ENCODE measurements at places on chromosomes 2 and 18.

GRCh38 chr2:524442-524841, 152.8 kb downstream of the TMEM18 start:
- peak; percentile 56 for DNase-seq

GRCh38 chr2:142981756-142982155, 104.3 kb downstream of the KYNU start:
- no peak for DNase-seq

- DNase-seq = no peak
Measured at GRCh38 chr18:50113726-50114125, 81.2 kb downstream of the MYO5B start.

- DNase-seq = no peak
Measured at GRCh38 chr2:207764096-207764630, 5.5 kb downstream of the FZD5 start.

DNA sequence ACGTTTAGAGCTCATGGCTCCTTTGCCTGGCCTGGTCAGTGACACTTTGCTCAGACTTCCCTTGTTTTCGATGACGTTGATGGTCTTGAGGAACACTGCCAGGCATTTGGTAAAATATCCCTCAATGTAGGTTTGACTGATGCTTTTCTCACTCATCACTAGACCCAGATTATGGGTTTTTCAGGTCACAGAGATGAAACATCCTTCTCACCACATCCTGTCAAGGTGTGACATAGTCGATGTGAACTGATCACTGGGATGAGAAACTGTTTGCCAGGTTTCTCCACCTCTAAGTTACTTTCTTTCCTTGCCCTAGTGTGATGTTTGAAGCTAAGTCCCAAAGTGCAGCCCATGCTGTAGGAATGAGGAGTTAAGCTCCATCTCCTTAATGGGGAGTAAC, 81.5 kb downstream of the AFF3 start:
- DNase-seq = no peak

GRCh38 chr2:230097841-230098240, 29.1 kb upstream of the SLC16A14 start:
- DNase-seq = no peak

GRCh38 chr2:15654727-15655073, 63.0 kb downstream of the DDX1 start:
- DNase-seq = no peak

DNA sequence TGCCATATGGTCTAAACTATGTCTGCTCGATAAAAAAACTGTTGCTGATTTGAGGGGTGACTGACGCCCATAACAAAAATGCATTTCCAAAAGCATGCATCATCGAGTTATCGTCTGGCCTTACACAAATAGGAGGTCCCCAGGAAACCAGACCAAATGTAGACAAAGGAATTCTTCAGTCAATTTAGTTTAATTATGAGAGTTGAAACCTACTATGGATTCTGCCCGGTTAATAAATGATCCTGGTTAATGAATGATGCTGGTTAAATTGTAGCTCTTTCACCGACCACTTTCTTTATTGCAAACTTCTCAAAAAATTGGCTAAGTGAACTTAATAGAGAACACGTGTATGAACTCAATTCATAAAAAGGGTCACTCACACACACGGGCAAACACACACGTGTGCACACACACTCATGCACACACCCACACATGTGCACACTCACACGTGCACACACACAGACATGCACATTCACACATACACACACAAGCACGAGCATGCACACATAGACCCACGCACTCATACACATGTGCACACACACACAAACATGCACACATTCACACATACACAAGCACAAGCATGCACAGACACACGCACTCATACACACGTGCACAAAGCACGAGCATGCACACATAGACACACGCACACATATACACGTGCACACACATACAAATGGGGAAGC, 59.0 kb upstream of the SALL3 start:
- DNase-seq = no peak

DNA sequence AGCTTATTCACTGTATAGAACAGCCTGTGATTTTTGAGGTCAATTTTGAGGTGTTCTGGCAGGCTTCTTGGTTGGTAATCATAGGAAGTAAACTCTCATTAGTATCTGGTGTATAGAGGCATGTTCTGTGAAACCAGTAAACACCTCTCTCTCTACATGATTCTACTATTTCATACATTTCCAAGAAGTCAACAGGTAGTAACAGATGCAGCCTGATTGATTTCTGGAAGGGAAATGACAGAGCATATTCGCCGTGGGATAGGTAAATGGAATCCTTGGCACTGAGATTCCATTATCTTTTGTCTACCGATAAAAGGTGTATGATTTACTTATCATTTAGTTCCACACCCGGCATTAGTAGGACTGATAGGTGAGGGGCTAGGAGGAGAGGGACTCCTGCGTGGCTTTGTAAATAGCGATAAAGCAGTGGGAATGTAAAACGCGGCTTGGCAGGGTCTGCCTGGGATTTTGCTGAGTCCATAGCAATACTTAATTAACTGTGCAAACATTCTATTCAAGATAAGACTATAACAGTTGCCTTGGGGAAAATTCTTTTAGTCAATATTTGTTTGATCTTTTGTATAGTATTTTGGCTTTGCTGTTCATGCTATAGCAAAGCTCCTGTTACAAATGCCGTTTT, 32.3 kb downstream of the LYPD6B start:
- no peak for DNase-seq

DNA sequence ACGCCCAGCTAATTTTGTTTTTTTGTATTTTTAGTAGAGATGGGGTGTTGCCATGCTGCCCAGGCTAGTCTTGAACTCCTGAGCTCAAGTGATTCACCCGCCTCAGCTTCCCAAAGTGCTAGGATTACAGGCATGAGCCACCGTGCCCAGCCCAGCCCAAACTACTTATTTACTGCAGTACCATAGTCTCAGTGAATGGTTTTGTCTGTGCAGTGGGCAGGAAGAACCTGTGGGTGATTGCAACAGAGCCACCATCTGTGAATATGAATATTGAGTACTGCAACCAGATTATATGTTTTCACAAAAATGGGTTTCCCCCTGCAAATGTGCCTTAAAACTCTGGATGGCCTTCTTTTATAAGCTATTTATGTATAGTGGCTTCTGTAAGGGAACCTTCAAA, 9.1 kb downstream of the MPPE1 start:
- no peak for DNase-seq

GRCh38 chr2:55156326-55156725, 75.8 kb downstream of the CLHC1 start:
- peak; percentile 39 for DNase-seq

GRCh38 chr2:121019071-121019470, 265.9 kb downstream of the TFCP2L1 start:
- no peak for DNase-seq

DNA sequence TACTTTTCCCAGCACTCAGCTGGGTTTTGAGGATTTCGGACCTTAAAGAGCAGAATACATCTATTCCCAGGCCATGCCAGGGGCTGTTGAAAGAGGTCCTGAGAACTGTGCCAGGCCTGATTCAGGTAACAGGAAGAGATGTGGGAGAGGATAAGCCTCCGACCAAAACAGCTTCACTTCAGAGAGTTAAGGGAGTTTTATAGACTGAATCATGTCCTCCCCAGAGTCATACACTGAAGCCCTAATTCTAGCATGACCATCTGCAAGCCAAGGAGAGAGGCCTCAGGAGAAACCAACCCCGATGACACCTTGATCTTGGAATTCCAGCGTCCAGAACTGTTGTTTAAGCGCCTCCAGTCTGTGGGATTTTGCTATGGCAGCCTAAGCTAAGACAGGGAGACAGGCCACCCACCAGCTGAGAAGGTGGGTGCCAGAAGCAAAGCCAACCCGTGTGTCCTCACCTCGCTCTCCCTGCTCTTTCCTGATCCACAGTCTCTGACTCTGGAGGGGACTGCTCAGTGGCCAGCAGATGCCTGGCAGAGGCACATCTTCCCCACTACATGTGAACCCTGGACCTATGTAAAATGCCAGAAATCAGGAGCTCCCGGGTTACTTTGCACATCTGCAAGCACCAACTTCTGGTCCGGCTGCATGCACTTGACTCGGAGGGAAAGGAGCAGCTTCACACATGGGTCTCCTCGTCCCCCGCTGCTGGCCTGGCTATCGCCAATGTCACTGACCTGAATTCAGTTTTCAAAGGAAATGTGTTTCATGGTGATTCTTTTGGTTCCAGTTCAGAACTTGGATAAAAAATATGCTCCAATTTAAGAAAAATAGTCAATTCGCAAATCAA, 116.8 kb upstream of the EPC2 start:
- DNase-seq = no peak

DNA sequence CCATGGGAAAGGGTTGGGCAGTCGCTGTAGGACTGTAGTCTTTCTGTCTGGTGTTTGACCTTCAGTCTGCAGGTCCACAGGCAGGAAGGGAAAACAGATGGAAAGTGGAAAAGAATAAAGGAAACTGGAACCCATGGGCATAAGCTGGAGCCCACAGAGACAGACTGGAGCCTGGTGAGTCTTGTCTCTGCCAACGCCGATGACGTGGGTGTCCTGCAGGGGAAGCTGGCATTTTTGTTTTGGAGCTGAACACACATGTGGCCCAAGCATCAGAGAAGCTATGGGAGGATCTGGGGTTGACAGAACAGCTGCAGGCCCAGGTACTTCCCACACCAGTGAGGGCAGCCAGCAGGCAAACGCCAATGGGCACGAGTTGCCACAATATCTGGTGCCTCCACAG, 28.2 kb upstream of the SOCS6 start:
- DNase-seq = no peak

- DNase-seq = no peak
Measured at GRCh38 chr2:8427211-8427610, 254.6 kb upstream of the ID2 start.

GRCh38 chr2:148957023-148957422, 81.5 kb upstream of the LYPD6B start:
- DNase-seq = no peak

DNA sequence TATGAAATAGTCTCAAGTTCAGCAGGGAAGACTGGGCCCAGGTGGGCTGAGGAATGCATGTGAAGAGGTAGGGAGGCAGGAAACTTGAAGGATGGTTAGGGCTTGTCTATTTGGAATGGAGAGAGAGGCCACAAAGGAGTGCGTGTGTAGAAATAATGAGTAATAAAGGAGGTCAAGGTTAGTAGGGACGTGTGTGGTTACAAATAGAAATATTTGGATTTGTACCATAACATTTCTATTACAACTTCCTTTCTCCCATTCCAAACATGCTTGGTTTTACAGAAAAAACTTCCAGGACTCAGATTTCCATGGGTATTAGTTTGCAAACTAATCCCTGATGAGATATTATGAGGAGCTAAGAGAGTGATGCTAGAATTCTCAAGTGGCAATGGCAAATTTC, 280.6 kb downstream of the NCKAP5 start:
- DNase-seq = peak; percentile 45

- DNase-seq = peak; percentile 76
Measured at GRCh38 chr2:157182834-157183396, 74.6 kb upstream of the GALNT5 start.

GRCh38 chr2:43278564-43279220, 52.3 kb upstream of the ZFP36L2 start:
- DNase-seq = no peak

- no peak for DNase-seq
Measured at GRCh38 chr18:11309172-11309571, 159.8 kb upstream of the PIEZO2 start.

- no peak for DNase-seq
Measured at GRCh38 chr2:129240061-129240460, 739.4 kb upstream of the RAB6C start.

GRCh38 chr18:78769502-78770105, 210.0 kb upstream of the SALL3 start:
- DNase-seq = no peak

GRCh38 chr18:4851301-4851976, 345.6 kb downstream of the AKAIN1 start:
- no peak for DNase-seq

DNA sequence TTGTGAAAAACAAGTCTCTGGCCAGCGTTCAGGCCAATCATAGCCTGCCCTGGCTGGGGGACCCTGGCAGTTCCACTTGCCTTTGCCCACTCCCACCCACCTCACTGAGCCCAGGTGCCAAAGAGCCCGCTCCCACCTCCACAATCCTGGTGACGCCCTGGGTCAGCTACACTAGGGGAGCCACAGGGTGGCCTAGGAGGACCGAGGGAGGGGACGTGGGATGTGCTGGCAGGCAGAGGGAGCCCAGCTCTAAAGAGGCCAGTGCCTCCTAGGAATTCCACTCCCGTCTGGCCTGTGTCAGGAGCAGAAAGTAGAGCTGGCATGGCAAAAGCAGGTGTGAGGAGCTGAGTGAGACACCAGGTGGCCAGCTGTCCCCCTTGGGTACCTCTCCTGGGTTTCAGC, 49.3 kb downstream of the TNS1 start:
- no peak for DNase-seq

- DNase-seq = no peak
Measured at GRCh38 chr2:216715402-216715974, 20.1 kb upstream of the IGFBP5 start.

- no peak for DNase-seq
Measured at GRCh38 chr2:151669585-151670081, 64.6 kb downstream of the NEB start.

GRCh38 chr18:62545098-62545497, 22.3 kb downstream of the ZCCHC2 start:
- no peak for DNase-seq

GRCh38 chr2:47300081-47300480, 102.9 kb upstream of the MSH2 start:
- DNase-seq = no peak

DNA sequence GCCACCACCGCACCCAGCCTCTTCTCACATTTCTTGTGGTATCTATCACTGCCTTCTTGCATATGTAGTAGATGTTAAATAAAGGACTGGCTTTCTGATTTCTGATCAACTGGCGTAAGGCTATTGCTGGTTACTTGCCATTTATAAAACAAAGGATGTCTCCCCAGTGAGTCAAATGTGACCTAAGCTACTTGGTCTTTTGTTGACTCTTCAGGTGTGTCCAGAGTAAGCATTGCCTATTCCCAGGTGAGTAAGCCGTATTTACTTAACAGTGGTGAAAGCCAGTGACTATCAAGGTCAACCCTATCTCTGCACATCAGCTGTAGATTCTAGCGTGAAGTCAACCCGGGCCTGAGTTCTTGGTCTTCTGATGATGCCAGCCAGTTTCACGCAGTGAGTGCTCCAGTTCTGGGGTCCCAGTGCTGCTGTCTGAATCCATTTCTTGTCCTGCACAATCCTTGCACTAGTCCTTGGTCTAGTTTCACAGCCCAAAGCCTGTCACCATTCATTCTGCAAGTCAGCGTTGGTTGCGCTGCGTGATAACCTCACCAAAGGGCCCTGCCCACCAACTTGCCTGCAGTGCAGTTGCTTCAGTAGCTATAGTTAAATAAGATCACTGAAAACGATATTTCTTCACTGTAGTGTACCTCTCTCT, 120.2 kb downstream of the GBX2 start:
- DNase-seq = no peak

DNA sequence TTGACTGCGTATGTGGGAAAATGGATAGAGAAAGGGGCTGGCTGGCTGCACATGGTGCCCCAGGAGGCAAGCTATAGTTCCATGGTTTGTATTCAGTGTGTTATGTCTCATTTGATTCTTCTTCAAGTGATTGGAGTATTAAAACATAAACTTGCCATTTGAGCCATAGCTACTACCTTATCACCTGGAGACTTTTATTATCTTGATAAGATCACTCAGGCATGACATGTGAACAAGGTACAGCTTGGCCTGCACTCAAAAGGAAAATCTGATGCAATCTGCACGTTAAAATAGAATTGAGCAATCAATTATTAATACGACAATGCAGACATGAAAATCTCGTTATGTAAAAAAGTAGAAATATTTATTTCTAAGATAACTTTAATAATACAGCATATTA, 116.9 kb downstream of the RND3 start:
- no peak for DNase-seq

GRCh38 chr2:224890372-224890771, 151.9 kb downstream of the DOCK10 start:
- DNase-seq = no peak

Measured in AG20443 (cell line).